Kidney tubule cell (primary cell): ENCODE measurements at places on chromosomes 1 and 21.
A peak's percentile ranks its signal among the peaks of the same experiment; 100 is the strongest.

DNA sequence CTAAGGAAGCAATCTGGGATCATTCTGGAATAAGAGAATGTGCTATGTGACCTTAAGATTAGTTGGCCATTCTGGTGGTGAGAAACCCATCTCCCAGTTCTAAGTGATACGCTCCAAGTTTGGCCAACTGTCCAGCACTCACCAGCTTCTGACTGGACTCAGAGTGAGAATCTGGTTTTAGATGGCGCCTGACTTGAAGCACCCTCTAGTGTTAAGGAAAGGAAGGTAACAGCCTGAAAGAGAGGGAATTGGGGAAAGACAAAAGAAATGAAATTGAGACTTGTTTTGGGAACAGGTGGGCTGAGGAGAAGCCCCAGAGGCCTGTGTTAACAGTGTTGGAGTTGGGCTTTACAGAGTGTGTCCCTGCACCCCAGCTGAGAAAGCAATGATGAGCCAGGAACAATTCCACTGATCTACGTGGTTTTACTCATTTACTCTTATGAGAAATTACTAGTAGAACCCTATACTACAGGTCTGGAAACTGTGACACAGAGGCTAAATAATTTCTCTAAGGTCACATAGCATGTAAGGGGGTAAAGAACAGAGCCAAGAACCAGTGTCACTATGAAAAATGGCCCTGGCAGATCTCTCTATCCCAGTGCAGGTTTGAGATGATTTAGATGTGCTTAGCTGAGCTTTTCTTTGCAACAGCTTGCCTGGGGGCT lies 9.3 kb upstream of the FCAMR start:
- peak; percentile 58 for DNase-seq

DNA sequence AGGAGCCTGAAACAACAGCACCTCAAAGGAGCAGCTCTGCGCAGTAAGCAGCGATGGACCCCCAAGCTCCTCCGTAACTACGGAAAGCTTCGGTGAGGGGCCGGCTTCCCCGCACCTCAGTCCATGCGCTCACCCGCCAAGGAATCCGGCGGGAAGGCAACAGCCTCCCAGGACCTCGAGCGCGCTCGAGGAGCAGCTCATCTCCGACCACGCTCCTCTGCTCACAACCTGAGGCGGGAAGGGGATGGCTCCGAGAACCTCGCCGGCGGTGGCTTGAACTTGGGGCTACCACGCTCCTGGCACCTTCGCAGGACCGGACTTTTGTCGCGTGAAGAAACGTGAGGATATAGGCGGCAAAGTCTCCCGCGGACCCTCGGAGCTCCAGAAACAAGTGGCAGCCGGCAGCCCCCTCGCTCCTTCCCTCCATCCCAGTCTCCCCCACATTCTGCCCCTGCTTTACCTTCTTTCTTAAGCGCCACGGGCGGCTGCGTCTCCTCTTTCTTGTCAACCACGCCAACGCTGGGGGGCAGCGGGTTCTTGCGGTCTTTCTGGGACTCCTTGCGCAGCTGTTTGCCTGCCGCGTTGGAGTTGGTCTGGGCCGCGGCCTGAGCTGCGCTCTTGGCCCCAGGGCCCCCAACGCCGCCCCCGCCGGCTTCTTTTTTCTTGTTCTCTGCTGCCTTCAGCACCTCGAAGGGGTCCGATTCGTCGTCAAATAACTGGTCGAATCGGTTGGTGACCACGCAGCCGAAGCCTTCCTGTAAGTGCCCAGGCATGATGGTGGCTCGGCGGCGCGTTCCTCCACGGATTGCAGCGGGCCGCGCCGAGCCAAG lies 459 bp downstream of the SERBP1 start:
- DNase-seq, result peak; percentile 32

DNA sequence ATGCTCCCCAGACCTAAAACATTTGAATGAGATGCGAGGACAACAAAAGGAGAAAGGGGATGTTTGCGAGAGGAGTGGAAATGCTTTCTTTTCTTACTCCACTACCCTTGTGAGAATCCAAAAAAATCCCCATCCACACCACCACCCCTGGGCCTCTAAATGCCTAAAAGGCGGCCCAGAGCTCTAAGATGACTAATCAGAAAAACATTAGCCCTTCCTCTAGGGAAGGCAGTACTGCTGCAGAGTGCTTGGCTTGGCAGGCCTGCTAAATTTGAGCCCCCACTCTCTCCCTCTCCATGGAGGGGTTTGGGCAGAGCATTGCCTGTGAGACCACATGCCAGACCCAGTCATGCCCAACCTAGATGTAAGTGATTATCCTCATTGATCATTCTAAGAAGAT lies 347.9 kb downstream of the USH2A start:
- peak; percentile 35 for DNase-seq

- DNase-seq, result no peak
These were observed 5.9 kb downstream of the MX1 start for GRCh38 chr21:41431788-41432548.

GRCh38 chr1:98842241-98842640 lies 162.4 kb downstream of the PLPPR5 start:
- DNase-seq, result peak; percentile 8

DNA sequence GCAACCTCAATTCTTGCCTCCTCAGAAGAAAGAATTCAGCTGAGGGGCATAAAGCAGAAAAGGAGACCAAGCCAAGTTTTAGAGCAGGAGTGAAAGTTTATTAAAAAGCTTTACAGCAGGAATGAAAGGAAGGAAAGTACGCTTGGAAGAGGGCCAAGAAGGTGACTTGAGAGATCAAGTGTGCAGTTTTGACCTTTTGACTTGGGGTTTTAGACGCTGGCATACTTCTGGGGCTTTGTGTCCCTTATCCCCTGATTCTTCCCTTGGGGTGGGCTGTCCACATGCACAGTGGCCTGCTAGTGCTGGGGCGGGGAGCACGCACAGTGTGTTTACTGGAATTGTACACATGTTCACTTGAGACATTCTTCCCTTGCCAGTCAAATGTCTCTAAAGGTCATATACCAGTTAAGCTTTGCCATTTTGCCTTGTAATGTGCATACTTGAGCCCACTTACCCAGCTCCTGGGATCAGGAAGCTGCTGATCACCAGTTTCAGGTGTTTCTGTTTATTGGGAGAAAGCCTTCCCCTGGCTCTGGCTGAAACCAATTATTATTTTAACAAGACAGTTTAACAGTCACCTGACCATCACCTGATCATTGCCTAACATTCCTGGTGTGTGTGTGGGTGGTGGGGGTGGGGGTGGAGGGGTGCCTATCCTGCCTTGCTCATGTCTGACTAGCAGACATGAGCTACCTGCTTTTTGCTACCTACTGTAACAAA lies 36.2 kb downstream of the UTP25 start:
- peak; percentile 77 for DNase-seq

DNA sequence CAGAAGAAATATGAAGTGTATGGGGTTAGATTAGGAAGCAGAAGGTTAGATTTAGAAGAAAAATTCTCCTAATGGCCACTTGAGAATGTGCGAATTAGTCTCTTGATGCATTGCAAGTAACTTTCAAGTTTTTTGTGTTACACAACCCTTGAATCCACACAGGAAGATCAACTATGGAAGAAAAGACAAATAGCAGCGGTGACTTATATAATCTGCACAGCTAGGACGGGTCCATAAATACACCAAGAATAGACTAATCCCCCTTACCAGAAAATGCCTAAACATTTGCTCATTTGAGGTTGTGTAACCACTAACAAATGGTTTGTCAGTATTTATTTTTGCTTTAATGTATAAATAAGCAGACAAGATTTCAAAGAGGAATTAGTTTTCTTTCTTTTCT lies 182.6 kb downstream of the TGFB2 start:
- no peak for DNase-seq

DNA sequence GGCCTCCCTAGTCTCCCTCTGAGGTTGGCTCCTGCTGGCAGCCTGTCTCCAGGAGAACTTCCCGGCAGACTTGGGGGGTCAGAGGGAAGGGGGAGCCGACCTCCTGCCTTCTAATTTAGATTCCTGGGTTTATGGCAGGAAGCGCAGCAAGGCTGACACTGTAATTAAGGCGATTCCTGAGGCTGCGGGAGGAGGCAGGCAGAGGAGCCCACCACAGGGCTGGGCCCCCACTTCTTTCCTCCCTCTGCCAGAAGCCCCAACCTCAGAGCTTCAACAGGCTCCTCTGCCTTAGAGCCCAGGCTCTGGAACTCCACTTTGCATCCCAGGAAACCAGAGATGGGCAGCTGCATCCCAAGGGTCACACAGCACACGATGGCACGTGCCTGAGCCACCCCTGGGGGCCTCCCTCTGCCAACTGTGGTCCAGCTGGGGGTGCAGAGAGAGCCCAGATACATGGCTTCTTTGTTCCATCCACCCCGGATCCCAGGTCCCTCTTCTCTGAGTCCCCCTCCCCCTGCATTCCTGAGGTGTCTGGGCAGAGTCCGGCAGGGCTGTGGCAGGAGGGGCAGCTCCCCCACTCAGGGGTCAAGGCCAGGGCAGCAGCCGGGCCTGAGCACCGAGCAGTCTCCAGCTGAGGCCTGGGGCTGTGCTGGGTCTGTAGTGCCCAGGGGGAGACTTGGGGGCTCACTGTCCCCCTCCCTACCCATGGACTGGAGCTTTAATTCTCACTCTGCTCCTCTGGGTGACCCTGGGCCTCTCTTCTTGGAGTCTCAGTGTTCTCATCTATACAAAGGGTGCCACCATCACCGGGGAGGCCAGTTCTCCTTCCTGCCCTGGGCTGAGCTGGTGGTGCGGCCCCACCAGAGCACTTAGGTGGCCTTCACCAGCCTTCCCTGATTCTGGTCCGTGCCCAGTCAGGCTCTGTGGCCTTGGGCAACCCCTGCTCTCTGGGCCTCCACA lies 39.4 kb upstream of the FAM131C start:
- DNase-seq, result peak; percentile 50

GRCh38 chr1:150545486-150546032 lies 3.6 kb upstream of the ADAMTSL4 start:
- DNase-seq, result no peak

- DNase-seq, result no peak
These were observed 28.8 kb downstream of the HEATR1 start for GRCh38 chr1:236575523-236575922.

DNA sequence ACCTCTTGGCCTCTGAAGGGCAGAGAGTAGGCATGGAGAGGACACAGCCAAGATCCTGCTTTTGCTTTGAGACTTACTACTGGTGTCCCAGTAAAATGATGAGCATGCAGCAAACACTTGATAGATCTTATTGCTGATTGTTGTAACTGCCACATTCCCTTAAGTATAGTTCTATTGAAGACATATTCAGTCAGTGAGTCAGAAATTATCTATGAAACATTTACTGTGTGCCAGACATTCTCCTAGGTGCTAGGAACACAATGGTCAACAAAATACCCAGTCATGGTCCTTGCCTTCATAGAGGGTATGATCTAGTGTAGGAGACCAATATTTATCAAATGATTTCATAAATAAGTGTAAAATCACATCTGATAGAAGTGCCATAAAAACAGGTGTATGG lies 13.6 kb downstream of the STYXL2 start:
- peak; percentile 81 for DNase-seq

- DNase-seq, result no peak
These were observed 15.0 kb downstream of the DHCR24 start for GRCh38 chr1:54872036-54872331.

GRCh38 chr1:196951711-196952394 lies 8.3 kb downstream of the CFHR2 start:
- DNase-seq, result no peak

DNA sequence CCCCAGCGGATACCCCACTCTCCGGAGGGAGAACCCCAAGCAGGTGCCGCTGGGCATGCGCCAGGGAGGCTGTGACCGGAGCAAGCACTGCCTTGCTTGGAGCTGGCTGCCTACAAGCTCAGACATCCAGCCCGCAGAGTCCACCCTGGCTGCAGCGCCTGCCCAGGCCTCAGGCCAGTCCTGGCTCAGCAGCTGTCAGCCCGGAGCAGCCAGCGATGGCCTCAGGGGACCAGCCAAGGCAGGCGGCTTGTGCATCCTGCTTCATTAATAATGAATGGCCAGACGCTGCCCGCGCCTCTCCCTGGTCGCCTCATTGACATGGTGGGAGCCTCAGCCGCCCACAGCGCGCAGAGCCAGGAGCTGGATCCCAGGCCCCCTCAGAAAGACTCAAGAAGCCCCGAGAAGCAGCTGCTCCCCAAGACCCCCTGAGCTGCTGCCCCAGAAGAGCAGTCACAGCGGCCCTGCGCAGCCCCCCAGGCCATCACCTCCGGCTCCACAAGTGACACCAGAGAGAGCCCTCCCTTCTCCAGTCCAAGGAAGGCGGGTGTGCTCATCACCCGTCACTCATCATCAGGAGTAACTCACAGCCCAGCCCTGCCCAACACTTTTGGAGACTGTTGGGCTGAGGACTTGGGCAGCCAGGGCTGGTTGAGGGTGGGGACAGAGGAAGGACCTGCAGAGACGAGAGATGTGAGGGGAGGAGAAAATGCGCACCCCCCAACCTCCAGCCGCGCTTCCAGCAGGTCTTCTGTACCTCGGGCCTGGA lies 19.6 kb downstream of the KCNAB2 start:
- DNase-seq, result no peak

DNA sequence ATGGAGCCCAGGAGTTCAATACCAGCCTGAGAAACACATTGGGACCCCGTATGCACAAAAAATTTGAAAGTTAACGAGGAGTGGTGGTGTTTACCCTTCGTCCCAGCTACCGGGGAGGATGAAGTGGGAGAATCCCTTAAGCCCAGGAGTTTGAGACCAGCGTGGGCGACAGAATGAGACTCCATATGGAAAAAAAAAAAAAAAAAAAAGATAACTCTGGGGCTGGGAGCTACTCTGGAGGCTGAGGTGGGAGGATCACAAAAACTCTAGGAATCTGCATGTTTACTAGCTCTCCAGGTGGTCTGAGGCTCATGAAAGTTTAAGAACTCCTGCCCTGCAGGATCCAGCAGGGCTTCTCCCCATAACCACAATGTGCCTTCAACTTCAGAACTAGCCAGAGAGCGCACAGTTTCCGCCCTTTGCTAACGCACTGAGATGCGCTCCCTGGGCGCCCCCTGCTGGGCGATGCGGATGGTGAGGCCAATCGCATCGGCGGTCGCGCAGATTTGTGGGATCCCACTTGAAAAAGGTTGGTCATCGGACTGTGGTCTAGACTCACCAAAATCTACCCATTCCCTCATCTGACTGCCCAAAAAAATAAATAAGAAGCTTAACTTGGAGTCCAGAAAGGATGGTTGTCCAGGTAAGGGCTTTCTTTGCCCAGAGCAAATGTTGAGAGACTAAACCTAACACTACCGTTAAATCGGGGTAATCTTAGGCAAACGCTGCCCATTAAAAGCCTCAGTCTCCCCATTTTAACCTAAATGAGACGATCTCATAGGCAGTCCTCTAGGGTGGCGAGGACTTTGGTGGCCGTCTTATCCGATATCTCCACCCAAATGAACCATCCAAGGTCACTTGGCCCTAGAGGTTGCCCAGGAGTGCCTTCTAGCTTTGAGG lies 8.8 kb downstream of the ZNF683 start:
- DNase-seq, result peak; percentile 70

DNA sequence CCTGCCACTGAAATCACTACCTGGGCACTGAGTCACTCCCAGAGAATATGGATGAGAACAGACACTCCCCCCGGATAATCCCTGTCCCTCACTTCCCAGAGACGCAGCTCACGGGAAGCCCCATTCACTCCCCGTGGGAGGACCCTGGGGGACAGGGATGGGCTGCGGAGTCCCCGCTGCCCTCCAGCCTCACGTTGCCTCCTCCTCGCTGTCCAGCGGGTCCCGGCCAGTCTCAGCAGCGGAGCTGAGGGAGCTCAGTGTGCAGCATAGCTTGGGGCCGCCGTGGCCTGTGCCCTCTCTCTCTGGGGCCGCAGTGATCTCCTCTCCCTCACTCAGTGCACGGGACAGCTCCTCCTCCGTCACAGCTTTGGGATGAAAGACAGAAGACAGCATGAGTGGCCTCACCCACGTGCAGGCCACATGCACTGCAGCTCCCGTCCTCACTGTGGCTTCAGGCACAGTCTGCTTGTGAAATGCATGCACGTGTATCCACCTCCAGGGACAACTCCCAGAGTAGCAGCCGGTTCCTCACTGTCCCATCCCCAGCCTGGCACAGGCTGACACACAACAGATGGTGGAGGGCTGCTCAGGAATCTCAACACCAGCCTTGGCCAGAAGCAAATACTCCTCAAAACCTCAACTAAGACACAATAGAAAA lies 7.4 kb downstream of the CFAP410 start:
- DNase-seq, result no peak
